Activated CD4-positive, CD25-positive, alpha-beta regulatory T cell treated with anti-CD3 and anti-CD28 coated beads, Interleukin-2, amount 50 U/mL, for 24 hours (primary cell): ENCODE measurements at places on chromosomes 11 and 22.

- no peak for ATAC-seq
These were observed 12.3 kb upstream of the SYT7 start for GRCh38 chr11:61593151-61593550.

DNA sequence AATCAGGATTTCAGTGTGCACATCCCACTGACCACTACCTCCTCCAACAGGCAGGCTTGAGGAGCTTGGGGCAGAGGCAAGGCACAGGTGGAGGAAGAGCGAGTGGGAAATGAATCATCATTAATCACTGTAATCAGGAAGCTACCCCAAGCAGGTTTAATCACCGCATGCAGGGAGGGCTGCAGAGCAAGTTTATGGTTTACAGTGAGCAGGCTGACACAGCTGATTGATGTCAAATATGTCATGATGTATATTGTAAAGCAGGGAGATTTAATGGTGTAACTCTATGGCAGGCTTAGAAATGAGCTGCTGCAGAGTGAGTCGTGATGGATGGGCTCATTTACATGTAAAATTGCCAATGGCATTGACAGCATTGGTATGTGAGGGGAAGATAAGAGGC, 441.0 kb downstream of the NTM start:
- ATAC-seq, result no peak

GRCh38 chr11:72780296-72781062, 13.4 kb downstream of the STARD10 start:
- ATAC-seq, result no peak

DNA sequence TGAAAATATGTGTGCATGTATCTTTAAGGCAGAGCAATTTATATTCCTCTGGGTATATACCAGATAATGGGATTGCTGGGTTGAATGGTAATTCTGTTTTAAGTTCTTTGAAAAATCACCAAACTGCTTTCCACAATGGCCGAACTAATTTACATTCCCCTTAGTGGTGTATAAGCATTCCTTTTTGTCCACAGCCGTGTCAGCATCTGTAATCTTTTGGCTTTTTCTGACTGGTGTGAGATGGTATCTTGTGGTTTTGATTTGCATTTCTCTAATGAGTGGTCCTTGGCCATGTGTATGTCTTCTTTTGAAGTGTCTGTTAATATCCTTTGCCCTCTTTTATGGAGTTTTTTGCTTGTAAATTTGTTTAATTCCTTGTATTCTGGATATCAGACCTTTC, 24.3 kb downstream of the CCDC15 start:
- ATAC-seq, result no peak

- ATAC-seq, result no peak
These were observed 824 bp upstream of the CBX6 start for GRCh38 chr22:38872831-38873248.

DNA sequence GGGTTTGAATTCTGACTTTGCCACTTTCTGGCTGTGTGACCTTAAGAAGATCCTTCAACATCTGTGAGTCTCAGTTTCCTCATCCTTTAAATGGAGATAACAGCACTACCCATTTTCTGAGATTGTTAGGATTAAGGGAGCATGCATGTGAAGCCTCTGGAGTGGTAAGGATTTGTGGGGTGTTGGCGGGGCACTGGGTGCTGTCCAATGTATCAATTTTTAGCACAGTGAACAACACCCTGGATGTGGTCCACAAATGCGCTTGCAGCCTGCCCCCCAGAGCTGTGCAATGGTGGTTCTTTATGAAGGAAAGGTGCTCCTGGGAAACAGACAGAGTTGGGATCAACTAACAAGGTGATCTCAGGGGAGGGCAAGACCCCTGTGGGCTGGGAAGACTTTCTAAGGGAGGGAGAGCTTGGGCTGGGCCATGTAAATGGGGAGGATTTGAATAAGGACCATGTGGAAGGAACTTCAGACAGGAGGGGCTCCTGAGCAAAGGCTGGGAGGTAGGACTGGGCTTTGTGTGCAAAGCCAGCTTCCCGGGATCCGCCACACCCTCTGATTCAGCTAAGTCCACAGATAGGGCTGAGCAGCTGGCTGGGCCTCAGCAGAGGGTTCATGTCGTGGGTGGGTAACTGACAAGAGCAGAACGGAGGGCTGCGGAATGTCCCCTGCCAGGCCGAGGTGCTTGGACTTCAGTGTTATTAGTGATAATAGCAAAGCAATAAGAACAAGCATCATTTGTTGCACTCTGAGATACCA, 22.7 kb upstream of the RASD2 start:
- ATAC-seq, result no peak

DNA sequence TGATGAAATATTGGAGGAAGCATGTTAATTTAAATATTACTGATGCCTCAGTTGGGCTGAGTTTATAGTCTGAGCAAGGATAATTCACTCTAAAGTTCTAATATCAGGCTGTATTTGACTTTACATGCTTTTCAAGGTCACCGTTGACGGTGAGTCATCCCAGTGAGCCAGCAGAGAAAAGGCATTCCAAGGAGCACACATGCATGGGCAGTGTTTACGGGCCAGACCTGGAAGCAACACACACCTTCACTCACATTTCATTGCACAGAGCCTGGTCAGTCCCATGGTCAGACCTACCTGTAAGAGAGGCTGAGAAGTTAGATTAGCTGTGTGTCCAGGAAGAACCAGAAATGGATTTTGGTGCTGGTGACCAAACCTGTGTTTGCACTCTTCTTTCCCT, 53.5 kb downstream of the COMMD9 start:
- no peak for ATAC-seq

GRCh38 chr22:24170632-24171031, 10.7 kb upstream of the SUSD2 start:
- ATAC-seq, result no peak

- ATAC-seq, result no peak
These were observed 234.9 kb upstream of the SESN3 start for GRCh38 chr11:95465887-95466286.

DNA sequence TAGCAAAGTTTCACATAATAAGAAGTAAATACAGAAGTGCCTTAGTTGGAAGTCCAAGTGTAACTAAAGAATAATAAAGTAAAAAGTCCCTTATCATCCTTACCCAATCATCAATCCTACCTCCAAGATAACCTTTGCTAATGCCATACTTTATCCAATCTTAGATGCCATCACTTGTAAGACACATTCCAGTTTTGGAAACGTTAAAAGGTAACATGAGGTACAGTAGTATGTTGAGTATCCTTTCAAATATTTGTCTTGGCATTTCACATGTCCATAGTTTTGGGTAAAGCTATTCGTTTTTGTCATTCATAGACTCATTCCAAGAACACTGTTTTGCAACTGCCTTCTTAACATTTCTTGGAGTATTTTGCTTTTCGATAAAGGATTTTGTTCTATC, 115.2 kb upstream of the TEAD1 start:
- no peak for ATAC-seq

DNA sequence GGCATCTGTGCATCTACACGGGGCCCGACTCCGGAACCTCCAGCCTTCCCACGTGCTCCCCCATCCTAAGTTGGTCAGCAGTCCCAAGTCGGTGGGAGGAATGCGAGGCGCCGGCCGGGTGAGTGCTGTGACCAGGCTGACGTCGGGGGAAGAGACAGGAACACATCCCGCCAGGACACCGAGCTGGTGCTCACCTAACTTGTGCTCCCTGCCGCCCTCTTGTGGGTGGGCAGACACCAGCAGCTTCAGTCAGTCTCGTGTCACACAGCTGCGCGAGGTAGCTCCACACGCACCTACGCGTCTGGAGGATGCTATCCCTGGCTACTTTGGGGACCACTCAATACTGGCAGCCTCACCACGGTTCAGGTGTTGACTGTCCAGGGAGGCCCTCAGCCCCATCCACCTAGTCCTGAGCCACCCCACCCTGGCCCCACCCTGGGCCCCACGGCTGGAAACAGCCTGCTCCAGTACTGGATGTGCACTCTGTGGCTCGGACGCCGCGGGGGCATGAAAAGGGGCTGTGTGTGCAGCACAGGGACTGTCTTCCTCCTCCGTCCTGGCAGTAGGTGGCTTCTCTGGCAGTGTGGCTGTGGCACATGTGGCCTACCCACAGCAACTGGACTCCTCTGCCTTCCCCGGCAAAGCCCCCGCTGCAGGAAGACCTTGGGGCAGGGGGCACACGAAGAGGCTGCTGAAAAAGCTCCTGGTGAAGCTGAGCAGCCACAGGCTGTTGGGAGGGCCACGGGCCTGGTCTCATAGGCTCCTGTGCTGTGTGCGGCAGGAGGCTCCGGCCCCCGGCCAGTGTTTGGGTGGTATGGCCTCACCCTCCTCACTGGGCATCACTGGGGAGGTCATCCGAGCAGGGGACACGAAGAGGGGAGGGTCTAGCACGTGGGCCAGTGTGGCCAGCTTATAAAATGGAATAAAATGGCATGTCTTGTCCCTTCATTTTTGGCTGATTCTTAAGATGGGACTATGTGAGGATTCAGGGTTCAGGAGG, 11.2 kb upstream of the BID start:
- peak; percentile 17 for ATAC-seq

GRCh38 chr11:1547467-1548098, 24.5 kb downstream of the DUSP8 start:
- no peak for ATAC-seq

- ATAC-seq, result no peak
These were observed 543 bp upstream of the AP2A2 start for GRCh38 chr11:925158-925495.

DNA sequence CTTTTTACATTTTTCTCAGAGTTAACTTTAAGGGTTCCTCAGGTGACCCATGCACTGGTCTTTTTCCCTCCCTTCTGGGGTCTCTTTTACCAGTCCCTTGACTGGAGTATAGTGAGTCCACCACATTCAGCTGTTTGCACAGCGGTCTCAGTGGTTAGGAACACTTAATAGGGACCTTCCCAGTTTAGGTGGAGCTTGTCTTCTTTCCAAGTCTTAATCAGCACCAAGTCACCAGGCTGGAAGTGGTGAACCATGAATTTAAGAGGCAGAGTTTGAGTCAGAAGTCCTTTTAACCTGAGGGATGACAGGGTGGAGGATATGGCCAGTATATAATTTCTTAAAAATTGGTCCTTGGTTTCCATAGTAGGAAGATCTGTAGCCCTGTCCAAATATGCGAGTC, 349.7 kb upstream of the MPPED2 start:
- ATAC-seq, result no peak

- no peak for ATAC-seq
These were observed 16.0 kb upstream of the EFCAB6 start for GRCh38 chr22:43827926-43828724.

GRCh38 chr11:133399855-133400625, 132.3 kb downstream of the OPCML start:
- no peak for ATAC-seq

GRCh38 chr11:128735935-128736605, 42.2 kb downstream of the FLI1 start:
- peak; percentile 13 for ATAC-seq

- no peak for ATAC-seq
These were observed 12.3 kb downstream of the TBX1 start for GRCh38 chr22:19772673-19773469.

GRCh38 chr11:132909021-132909606, 623.2 kb downstream of the OPCML start:
- no peak for ATAC-seq

DNA sequence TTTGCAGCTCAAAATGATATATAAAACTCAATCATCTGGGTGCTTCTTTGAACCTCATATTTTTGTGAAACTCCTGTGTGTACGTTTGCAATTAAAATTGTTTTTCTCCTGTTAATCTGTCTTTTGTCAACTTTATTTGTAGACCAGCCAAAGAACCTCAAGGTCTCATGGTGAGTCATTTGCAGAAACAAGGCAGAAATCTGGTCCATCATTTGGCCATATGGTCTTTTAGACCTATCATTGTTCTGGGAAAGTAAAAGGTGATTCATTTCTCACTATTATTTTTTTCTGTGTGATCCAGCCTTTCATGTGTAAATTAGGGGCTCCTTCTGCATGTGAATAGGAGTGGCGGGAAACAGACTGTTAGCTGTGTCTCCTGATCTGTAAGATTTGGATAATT, 399.1 kb upstream of the DDI1 start:
- ATAC-seq, result no peak

DNA sequence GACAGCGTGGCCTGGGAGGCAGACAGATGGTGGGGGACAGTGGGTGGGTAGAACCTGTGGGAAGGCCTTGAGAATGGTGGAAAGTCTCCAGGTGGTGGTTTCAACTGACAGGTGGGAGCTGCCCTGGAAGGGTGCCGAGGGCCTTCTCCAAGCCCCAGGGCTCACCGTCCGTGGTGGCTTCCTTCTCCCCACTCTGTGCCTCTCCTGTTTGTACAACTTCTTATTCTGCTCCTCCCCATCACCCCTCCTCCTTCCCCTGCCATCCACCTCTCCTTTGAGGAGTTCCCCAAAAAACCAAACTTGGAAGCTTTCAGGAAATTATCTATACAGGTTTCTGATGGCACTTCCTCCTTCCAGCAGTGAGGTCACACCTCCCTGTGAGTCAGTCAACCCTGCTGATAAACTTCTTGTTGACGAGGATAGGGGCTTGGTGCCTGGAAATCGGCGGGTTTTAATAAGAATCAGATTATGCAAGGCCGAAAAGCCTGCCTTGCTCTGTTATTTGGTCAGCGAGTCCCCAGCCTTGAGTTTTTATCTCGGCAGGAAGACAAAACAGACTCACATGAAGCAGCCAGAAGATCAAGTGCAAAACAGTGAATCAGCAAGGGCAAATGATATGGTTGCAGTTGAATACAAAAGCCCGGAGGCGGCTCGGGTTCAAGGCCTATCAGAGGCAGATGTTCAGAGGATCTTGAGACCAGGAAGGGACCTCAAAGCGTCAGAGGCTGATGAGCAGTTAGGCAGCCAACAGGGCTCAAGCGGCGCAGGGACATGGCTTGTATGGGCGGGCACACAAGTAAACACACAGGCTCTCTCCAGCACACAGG, 9.5 kb upstream of the ST3GAL4 start:
- ATAC-seq, result no peak

DNA sequence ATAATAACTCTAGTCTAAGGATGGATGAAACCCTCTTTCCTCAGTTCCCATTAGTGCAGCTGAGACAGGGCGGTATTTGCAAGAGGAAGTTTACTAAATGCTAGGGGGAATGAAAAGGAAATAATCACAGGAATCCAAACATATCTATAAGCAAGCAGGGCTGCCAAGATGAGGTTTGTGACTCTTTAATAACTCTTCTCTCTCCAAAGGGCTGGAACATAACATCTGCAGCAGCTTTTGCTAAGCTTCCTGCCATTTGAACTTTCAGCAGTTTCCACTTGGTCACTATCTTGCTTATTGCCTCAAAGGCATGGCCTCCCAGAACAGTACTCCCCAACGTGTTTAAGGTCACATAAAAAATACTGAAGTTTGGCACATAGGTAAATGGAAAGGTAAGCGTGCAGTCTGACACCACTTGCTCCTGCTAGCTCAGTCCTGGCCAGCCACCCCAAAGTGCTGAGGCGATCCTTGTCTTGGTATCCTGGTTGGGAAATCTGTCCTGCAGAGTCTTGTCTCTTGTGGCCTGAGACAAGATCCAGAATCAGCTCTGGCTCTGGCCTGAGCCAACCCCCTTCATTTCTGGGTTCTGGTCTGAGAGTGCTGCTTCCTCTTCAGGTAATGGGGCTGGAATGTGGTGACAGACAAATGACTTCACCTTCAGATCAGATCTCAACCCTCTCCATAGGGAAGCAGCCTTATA, 81.8 kb downstream of the KCNC1 start:
- ATAC-seq, result no peak

DNA sequence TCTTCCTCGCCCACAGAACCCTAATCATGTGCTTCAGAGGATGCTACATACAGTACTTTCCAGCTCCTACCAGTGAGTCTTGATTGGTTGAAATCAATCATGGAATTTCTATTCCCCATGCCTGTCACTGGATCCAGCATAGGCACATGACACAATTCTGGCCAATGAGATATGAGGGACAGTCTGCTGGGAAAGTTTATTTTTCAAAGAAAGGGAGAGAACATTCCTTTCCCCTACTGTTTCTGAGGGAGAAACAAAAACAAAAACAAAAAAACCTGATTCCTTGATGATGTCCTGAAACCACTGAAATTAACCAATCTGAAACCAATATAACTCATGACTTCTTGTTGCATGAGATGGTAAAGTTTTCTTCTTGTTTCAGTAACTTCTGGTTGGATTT, 3.3 kb upstream of the RCN1 start:
- no peak for ATAC-seq
